ENCODE measurements at places on chromosomes 4 and X. TPM values are rescaled to one million over a fixed set of nuclear protein-coding genes. Genes with fewer than 3 reads are reported as not detected.

Gene PPEF1
- not detected for total RNA-seq

Gene ABLIM2
- 0.32 TPM for total RNA-seq

Gene MYOZ2
- total RNA-seq = 1.8 TPM

Gene VSIG1
- 0.16 TPM for total RNA-seq

Data from cardiac atrium fibroblast (primary cell).